ENCODE measurements at places on chromosomes 2 and 18.

DNA sequence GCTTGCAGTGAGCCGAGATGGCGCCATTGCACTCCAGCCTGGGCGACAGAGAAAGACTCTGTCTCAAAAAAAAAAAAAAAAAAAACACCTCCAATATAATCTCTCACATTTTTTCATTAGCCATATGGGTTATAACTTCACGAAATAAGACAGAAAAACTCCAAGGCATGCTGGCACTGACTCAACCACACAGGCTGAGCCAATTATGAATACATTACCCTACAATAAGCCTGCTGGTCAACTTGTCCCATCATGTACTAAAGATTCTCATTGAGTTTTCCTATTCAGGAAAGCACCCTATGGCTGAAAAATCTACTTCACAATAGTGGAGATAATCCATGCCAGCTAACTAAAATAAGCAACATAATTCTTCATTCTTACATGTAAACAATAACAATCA lies 12.8 kb upstream of the MAP3K20 start:
- no peak for DNase-seq

DNA sequence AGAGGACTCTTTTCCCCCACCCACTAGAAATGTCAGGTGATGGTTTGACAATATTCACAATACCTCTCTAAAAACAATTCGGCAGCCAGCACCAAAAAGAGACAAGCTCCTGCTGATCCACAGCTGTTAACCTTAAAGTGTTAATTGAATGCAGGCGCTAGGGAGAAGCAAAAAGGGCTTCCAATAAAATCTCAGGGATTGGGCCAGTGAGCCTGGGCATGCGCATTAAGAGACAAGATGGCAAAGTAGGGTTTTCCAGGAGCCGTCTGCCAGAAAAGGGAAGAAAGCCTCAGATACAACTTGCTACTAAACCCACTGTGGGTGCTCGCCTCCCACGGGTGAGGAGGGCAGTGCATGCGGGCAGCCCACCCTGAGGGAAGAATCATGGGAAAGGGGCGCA lies 98.8 kb downstream of the HS6ST1 start:
- no peak for DNase-seq

- DNase-seq, result no peak
Observed at GRCh38 chr2:66699416-66699792, 264.5 kb downstream of the MEIS1 start.

DNA sequence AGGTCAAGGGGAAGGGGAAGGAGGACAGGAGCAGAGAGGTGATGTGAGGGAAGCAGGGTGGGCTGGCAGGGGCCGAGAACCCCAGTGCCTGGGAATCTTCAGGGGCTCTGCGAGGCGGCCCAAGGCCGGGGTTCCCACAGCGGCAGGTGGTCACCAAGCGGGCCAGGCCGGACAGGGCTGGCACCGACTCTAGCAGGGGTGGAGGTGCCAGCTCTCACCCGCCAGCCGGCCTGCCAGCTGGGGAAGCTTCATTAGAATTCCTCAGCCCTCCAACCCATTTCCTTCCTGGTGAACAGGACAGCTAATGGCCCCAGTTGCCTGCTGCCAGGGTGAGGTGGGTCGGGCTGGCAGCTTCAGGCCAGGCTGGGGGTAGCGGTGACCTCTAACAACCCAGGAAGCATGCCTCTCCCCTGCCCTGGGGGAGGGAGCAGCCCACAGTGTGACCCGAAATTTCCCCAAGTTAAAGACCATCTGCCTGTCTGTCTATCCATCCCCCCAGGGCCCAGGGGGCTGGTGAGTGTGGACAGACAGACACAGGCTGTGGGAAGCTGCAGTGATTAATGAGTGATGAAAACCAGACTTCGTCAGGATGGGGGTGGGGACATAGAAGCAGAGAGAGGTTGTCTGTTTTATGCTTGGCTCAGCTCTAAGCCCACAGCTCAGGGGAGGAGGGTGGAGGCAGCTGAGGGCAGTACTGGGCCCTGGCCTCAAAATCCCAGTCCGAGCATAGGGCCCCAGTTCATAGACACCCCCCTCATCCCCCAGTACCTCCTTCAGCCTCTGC lies 144.1 kb downstream of the ZFP36L2 start:
- peak; percentile 72 for DNase-seq

Measured in HFFc6 (cell line).